ENCODE measurements at places on chromosomes 5 and 9.

DNA sequence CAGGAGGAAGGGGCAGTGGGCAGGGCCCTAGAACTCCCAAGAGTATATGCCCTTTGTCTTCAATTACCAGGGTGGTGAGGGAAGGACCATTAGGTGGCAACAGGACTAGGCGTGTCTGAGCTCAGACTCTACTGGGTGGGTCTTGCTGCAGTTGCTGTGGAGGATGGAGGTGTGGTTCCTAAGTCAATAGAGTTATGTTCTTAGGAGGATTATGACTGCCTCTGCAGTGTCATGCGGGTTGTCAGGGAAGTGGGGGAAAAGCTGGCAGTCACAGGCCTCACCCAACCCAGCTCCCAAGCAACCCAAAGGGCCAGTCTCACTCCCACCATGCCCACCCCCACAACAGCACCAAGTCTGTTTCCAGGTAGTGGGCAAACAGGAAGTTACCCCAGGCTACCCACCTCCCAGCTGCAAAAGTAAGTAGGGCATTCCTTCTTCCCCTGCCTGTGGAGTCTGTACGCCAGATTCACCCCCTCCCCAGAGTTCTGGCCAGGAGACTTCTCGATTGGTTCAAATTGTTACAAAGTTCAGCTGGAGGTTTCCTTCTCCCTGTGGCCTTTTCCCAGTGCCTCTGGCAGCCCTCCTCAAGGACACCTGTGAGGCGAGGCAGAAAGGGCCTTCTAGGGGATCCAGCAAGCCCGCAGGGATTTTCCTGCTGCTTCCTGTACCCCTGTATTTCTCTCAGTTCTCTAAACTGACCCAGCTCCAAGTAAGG is 145.3 kb downstream of the HINT1 start:
- DNase-seq, result no peak

GRCh38 chr5:102762095-102762534 is 7.0 kb downstream of the PAM start:
- no peak for DNase-seq

DNA sequence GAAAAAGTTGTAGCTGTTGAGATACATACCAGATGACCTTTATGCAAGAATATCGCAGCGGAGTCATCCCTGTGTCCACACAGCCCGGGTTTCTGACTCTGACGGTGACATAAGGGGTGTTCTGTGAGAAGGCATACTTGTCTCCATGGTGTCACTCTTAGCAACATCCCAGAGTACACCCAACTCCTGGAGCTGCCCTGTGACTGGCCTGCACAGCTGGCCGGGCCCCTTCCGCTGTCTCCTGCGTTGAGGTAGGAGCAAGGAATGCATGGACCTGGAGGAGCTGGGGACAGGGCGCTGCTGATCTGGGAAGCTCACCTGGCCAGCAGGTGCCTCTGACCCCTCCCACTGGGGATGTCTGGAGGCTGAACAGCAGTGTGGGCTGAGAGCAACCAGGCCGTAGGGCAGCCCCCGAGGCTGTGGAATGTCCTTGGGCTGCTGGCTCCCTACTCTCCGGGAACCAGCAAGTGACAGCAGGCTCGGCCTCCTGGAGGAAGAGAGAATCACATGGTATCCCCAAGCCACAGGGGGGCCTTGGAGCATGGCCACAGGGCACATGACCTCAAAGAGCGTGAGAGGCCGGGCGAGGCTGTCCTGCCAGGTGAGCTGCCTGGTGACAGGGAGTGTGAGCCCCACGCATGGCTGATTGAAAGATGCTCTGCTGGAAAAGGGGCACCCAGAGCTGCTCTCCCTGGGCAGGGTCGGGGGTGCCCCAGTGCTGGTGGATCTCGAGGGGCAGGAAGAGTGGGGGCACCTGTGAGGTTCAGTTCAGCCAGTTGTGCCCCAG is 113.4 kb downstream of the MRPL36 start:
- DNase-seq, result no peak

DNA sequence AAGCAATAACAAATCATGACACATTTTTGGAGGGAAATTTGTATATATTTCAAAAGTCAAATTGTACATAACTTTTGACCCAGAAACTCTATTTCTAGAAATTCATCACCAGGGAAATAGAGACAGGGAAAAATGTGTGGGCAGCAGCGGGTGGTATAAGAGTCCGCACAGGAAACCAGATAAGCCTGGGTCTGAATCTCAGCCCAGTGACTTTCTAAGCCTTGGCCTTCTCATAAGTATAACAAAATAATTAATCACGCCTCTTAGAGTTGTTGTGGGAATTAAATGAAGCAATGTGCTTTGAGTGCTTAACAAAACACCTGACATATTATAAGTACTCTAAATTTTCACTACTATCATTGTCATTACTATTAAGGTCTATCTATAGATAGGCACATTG is 149.2 kb upstream of the DAP start:
- no peak for DNase-seq

DNA sequence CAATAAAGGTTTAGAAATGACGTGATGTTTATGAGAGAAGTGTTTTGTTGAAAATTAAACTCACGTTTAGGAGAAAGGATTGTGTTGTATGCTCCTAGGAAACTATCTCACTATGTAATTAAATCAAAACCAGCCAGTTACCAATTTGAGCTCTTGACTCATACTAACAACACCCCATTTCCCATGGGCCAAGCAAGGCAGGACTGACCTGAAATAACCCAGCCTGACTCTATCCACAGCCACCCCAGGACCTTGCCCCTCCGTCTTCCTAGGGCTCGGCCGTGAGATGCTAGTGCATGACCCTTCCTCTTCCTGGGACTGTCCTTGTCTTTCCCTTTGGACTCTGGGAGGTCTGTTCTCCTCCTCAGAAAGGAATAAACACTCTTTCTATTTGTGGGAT is 16.4 kb downstream of the TLR4 start:
- no peak for DNase-seq

DNA sequence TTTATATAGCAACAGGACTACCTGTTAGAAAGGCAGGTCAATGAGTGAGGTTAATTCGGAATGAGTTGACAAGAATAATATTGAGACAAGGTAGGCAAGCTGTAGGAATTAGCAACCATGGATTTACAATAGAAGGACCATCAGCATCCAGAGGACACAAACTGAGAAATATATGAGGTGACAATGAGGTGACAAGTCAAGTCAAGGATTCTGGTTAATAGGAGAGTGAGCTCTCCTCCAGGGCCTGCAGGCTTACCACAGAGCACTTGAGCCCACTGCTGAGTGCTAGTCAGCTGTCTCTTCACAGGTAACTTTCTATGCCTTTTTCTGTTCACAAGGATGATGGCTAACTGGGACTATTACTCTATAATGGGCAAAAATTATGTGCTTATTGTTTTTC is 227.2 kb downstream of the MRPS30 start:
- DNase-seq, result no peak

GRCh38 chr5:77337246-77337645 is 126.8 kb downstream of the PDE8B start:
- DNase-seq, result no peak

GRCh38 chr5:151663617-151664293 is 23.0 kb downstream of the SPARC start:
- no peak for DNase-seq

GRCh38 chr9:135926402-135927194 is 19.3 kb upstream of the CAMSAP1 start:
- DNase-seq, result no peak

DNA sequence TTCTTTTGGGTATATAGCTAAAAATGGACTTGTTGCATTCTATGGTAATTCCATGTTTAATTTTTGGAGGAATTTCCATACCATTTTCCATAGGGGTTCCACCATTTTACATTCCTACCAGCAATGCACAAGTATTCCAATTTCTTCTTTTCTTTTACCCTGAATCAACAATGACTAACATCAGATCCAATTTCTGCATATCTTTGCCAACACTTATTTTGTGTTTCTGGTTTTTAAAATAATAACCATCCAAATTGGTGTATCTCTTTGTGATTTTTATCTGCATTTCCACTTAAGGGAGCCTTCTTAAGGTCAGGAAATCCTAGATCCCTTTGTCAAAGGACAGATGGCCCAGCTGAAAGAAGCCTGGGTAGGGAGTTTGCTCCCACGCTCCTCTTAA is 29.5 kb upstream of the SMU1 start:
- no peak for DNase-seq

DNA sequence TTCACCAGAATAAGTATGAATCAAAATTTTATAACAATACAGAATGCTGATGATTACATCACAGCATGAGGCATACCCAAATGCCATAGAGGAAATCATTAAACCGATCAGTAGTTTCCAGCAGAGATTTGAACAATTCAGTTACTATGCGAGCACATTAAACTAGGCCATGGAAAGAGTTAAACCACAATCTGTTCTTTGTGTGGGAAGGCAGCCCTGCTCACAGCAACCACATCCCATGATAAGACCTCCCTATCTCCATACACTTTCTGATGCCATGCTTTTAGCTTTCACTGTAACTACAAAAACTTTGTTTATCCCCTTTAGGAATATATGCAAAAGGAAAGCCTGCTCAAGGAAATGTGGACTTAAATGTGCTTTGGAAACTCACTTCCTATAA is 4.5 kb downstream of the NFIB start:
- DNase-seq, result no peak

- no peak for DNase-seq
Observed at GRCh38 chr5:143229896-143230675, 173.4 kb downstream of the NR3C1 start.

DNA sequence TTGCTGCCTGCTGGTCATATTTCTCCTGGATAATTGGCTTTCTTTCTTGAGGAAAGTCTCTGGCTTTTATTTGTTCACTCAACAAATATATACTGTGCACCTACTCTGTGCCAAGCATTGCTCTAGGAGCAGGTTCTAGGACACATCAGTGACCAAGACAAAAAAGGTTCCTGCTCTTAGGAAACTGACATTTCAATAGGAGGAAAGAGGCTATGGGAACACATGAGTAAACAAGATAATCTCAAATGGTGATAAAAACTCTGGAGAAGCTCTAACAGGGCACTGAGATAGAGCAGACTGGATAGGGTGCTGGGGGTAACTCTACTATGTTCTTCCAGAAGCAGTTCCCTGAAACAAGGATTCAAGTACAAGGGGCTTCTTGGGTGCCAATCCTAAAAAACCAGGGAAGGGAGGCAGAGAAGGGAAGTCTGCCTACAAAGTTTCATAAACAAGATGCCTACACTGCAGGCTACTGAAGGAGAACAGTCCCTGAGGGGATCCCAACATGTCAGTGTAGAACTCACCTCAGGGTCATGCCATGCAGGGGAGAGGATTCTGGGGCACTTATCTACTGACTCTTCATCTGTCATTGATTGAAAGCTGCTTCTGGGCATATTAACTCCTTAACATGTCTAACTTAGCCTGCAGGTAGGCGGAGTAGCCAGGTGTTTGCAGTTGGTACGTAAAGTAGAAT is 181.3 kb downstream of the GRIA1 start:
- no peak for DNase-seq

- no peak for DNase-seq
Observed at GRCh38 chr9:126527109-126527825, 86.5 kb upstream of the LMX1B start.

DNA sequence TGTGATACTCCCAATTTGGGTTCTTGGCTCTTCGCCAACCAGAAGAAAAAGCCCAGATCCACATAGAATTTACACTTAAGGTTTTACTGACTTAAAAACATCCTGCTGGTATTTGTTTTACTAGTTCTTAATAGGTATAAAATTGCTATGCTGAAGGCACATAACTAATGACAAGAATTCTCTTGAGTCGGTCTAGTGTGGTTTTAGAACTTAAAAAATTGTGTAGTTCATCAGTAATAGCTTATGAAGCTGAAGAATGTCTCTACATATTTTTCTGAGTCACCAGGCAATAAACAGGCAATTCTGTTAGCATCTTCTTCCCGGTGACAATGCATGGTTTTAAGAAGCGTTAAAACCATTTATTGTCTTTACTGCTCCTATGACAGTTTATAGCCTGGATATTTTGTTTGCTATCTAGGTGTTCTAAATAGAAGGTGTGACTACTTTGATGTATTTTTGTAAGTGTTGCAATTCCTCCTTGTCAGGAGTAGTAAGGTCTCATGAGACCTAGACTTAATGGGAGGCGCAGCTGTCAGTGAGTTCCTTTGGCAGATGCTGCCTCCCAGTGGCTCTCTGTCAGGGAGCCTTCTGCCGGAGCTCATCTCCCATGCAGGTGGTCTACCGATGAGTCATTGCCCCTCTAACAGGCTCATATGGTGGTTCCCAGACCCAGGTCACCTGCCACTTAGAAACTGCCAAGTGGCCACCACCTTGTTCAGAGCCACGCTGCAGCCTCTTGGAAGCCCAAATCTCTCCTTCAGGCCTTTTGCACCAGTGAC is 173.8 kb downstream of the MAST4 start:
- no peak for DNase-seq

DNA sequence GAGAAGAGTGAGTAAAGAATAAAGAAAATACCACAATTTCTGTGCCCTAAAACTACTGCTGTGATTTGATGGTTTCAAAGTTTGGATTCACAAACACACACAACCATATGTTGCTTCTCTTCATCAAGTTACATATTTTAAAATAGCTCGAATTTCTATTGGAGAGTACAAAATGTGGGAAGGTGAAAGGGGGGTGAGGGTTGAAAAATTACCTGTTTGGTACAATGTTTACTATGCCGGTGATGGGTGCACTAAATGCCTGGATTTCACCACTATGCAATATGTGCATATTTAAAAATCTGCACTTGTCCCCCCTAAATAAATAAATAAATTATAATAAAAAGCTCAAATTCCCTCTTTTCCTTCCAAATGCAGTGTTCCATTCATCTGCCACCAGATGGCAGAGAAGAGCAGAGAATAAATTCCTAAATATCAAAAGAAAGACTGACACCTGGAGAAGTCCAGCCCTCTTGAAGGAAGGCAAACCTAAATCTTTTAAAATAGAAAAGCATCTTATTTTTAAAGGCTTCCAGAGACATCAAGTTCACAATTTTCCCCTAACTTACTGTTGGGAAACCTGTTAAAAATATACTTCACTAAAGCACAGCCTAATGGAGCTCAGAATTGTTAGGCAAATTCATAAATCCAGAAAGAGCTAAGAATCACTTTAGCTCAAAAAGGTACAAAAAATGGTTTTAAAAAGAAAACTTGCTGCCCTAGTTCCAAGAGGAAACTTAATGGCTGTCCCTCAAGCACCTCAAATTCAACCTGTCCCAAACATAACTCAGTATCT is 24.8 kb upstream of the HNRNPA0 start:
- no peak for DNase-seq

DNA sequence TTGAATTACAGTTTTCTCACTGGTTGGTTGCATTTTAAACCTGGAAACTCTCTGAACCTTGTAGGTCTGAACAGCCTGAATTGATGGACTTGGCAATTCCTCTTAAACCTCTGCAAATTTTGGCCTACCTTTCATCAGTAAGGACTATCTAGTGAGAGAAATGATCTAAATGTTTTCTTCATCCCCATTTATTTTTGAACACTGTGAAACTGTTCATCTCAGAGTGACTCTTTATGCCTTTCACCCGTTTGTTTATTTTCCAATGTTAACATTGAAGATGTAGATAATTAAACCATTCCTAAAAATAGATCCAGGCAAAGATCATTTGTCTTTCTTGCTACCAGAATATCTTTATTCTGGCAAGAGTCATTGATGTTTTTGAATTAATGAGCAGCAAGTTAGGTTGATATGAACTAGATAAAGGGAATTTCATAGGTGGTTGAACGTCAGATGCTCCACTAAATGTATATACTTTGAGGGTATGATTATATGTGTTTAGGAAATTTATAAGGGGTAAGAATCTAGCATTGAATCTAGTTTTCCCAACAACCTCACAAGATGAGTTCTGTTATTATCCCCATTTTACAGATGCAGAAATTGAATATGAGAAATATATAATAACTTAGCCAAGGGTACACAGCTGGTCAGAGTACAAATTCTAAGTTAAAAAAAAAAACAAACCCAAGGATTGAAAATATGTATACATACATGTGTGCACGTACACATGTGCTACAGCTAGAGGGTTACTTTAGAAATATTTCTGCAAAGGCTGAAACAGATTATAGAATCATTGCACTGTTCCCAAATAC is 3.4 kb downstream of the CPEB4 start:
- no peak for DNase-seq
